ENCODE measurements at places on chromosomes 1 and 21.

DNA sequence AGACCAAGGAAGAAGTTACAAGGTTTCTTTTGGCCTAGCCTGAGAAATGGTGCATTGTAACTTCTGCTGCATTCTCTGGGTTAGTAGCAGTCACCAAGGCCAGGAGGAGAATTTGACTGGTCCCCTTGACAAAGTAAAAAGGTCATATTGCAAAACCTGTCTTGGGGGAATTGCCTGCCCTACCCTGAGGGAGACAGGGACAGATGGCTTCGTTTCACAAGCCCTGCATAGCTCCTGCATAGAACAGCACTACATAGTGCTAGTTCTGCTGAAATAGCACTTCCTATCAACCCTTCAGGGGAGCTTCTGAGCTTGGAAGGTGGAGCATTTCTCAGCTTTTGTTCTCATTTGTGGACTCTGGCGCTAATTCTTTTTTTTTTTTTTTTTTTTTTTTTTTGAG is 20.4 kb upstream of the AK2 start:
- no peak for DNase-seq

GRCh38 chr1:145777357-145778145 is 46.3 kb downstream of the RNF115 start:
- no peak for DNase-seq

- no peak for DNase-seq
These were observed 41.9 kb downstream of the SPAG17 start for GRCh38 chr1:118143121-118143520.

DNA sequence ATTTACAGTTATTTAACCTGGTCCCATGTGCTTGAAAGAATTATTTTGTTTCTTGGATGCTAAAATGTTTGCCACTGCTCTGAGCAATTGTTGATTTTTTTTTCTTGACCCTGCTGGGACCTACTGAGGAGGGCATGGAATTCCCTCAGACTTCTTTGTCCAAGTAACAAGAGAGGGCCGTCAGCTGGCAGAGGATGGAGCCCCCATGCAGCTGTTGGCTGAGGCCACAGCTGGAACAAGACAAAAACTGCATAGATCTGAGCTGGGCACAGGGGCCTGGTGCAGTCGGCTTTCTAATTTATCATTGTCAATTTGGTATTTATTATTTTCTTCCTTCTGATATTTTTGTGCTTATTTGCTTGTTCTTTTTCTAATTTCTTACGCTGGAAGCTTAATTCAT is 39.6 kb upstream of the ABCG1 start:
- no peak for DNase-seq

DNA sequence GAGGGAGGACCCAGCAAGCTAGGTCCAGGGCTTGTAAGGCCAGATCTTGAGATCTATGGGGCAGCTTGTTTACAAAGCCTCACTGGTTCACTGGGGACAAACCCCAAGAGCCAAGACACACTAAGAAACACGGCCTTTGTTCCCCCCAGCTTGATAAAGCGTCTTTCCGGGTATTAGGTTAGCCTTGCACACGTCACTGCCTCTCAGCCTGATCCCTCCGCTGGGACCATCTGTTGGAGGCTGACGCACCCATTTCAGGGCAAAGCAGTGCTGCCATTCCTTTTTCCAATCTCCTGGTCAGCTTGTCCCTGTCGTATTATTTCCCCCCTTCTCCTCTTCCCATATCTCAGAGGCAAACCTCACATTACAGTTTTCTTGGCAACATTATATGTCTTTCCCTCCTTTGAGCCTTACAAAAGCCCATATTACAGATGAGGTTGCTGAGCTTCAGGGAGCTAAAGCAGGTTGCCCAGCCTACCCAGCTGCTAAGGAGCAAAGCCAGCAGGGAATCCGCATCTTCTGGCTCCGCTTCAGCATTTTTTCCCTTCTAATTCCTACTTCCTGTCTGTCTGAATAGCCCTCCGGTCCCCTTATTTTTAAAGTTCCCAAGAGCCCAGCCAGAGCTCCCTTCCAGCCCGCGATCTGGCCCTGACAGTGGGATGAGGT is 4.1 kb downstream of the HEYL start:
- no peak for DNase-seq

GRCh38 chr1:193539731-193540459 is 353.5 kb upstream of the B3GALT2 start:
- peak; percentile 13 for DNase-seq

DNA sequence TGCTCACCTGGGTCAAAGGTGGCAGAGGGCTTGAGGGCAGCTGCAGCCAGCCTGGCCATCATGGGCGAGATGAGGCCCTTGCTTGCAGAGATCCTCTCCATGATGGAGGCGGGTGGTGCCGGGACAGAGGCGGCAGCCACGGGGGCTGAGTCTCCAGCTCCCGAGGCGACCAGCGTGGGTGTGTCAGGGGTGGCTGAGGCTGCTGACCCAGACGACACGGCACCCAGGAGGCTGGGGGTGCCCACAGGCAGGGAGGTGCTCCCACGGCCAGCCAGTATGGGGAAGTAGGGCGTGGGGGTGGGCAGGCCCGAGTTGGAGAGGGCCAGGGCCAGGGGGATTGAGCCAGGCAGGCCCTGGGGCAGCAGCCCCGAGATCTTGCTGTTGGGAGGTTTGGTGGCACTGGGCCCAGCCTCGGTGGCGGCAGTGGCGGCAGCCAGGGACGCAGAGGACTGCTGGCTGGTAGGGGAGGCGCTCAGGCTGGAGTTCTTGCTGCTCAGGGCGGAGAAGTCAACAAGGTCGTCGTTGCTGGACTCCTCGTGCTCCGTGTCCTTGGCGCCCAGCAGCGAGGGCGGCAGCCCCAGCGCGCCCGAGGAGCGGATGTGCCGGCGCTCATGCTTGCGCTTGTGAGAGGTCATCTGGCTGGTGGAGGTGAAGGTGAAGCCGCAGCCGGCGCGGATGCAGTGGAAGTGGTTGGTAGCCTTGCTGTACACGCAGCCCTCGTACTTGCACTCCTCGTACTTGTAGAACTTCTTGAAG is 142.9 kb downstream of the CASZ1 start:
- no peak for DNase-seq

GRCh38 chr1:214078950-214079349 is 91.2 kb downstream of the PROX1 start:
- DNase-seq, result no peak

GRCh38 chr1:11046270-11046566 is 821 bp downstream of the MASP2 start:
- DNase-seq, result no peak

DNA sequence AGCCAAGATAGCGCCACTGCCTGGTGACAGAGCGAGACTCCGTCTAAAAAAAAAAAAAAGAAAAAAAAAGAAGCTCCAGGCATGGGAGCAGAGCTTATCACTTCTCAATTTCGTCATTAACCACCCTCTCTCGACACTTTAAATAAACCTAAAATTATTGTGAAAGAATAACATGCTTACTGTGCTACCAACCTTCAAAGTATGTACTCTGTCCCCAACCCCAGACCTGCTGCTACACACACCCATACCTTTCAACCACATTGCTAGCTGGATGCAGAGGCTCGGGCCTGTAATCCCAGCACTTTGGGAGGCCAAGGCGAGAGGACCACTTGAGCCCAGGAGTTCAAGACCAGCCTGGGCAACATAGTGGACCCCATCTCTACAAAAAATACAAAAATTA is 38.7 kb downstream of the GNPAT start:
- no peak for DNase-seq

GRCh38 chr1:185305419-185305818 is 11.6 kb downstream of the IVNS1ABP start:
- no peak for DNase-seq

DNA sequence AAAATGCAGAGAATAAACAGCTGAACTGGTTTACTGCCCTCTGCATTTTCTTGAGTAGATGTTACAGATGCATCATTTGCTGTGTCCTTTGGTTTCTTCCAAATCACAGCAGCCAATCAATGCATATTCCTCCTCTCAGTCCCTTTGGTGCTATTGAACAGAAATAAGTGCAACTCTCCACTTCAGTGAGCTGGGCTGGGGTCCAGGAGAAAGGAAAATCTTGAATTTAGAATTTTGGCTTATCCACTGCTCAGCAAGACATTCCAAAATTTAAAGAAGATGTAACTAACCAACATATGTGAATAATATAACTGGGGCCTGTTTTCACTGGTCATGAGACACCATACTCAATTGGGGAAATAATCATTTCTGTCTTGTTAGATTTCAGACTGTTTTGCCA is 39.2 kb downstream of the PRMT6 start:
- no peak for DNase-seq

GRCh38 chr1:57858740-57859139 is 434.9 kb upstream of the DAB1 start:
- no peak for DNase-seq

DNA sequence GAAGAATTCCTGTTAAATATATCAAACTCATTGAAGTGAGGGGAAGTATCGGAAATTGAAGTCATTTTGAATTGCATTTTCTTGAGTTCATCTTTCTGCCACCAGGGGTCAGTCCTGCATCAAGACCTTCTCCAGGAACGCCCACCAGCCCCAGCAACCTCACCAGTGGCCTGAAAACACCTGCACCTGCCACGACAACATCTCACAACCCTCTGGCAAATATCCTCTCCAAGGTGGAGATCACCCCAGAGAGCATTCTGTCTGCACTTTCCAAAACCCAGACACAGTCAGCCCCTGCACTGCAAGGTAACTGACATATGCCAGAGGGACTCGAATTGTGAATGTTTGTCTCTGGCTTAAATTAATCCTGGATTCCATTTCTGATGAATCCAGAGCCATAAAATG is 22.8 kb upstream of the TARS2 start:
- DNase-seq, result peak; percentile 65

DNA sequence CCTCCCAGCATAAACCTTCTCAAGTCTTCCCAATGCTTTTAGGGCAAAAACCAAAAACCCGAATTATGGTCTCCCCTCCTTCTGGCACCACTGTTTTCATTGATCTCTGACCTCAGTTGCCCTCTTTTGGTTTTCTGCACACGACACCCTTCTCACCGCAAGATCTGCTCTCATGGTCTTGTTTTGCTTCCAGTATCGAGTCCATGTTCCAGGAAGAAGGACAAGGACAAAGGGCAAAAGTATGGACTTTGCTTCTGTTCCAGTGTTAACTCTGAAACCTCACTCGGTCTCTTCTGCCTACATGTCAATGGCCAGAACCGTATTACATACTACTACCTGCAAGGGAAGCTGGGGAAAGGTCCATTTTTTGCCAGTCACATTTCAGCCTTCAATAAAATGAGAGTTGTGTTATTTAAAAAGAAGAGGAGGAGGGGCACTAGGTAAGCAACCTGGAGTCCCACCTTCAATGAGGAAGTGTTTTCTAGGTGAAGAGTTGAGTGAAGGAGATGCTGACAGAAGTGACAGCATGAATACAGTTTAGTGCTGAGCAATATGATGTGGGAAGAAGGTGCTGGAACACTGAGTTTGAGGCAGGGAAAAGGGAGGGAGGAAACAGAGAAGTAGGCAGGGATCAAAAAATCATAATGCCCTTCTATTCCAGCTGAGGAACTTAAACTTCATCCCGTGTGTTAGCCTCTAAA is 183.4 kb downstream of the FGGY start:
- no peak for DNase-seq

DNA sequence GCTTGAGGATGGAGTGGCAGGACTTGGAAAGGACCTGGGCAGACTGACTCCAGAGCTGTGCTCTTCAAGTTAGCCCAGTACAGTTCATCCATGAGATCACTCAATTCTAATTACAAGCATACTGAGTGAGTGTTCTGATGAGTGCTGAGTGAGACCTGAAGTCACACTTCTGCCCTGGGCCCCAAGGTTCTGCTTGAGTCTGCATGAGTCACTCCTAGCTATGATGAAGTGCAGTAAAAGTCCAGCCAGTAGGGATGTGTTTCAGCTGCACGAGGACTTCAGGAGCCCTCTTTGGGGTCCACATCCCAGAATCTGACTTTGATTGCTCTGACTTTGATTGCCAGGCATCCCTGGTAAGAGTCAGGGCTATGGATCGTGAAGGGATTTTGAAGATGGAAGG is 35.8 kb downstream of the PLEKHA6 start:
- no peak for DNase-seq

- peak; percentile 65 for DNase-seq
These were observed 16.2 kb downstream of the PLEKHO1 start for GRCh38 chr1:150165622-150166612.

- no peak for DNase-seq
These were observed 29.4 kb upstream of the TSPEAR start for GRCh38 chr21:44740742-44741141.

DNA sequence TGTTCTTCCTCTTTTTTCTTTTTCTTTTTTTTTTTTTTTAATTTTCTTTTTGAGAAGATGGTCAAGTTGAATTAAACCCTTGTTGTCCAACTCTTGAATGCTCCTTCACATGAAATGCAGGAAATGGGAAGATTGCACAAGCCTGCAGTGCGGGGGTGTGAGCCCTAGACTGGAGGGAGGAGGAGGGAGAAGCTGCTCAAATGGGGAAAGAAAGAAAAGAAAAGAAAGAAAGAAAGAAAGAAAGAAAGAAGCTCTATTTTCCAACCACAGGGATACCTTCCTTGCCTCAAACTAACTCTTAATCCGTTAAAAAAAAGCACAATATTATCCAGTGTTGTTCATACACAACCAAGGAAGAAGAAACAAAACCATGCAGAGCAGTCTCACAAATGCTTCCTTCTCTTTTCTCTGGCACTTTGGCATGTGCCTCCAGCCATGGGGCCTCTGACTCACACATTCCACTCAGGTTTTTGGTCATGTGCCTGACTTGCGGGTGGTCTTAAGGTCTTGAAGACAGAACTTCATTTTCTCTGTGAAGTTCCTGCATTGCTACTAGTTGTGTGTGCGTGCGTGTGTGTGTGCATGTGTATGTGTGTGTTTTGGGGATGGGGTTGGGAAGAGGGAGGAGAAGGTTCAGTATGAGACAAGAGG is 276.1 kb downstream of the RPS6KC1 start:
- DNase-seq, result peak; percentile 15

- DNase-seq, result no peak
These were observed 16.8 kb downstream of the CCDC190 start for GRCh38 chr1:162844153-162844552.

- DNase-seq, result no peak
These were observed 58.4 kb downstream of the NFIA start for GRCh38 chr1:61140778-61141177.

DNA sequence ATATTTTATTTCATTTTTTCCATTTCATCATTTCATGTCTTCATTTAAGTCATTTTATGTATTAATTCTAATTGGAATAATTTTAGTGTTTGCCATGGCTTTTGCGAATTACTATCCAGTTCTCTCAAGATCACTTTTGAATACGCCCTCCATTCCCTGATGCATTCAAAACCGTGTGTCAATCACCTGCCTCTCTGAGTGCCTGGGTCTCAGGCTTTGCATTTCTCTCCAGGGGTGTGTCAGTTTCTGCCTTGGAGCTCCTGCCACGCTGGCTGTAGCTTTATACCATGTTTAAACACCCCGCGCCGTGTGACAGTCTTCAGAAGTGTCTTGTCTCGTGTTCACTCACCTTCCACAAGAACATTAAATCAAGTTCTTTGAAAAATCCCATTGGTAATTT is 7.4 kb upstream of the DNMT3L start:
- DNase-seq, result no peak

DNA sequence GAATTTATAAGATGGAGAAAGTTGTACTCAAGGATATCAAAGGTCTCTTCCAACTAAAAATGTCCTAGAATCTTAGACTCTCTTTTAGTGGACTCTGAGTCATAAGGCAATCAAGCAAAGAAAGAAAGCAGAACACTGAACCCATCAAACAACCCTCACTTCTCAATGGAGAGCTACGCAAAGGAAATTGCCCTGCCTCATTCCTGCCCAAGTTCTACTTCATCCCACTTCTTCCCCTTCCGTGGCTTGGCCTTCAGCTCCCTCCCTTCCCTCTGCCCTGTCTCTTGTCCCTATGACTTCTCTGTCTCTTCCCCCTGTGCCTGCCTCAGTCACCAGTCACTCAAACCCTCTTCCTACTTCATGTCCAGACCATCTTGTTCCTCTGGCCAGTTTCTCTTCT is 58.5 kb downstream of the RIMS3 start:
- no peak for DNase-seq
